ENCODE measurements at places on chromosomes 7 and 10.

DNA sequence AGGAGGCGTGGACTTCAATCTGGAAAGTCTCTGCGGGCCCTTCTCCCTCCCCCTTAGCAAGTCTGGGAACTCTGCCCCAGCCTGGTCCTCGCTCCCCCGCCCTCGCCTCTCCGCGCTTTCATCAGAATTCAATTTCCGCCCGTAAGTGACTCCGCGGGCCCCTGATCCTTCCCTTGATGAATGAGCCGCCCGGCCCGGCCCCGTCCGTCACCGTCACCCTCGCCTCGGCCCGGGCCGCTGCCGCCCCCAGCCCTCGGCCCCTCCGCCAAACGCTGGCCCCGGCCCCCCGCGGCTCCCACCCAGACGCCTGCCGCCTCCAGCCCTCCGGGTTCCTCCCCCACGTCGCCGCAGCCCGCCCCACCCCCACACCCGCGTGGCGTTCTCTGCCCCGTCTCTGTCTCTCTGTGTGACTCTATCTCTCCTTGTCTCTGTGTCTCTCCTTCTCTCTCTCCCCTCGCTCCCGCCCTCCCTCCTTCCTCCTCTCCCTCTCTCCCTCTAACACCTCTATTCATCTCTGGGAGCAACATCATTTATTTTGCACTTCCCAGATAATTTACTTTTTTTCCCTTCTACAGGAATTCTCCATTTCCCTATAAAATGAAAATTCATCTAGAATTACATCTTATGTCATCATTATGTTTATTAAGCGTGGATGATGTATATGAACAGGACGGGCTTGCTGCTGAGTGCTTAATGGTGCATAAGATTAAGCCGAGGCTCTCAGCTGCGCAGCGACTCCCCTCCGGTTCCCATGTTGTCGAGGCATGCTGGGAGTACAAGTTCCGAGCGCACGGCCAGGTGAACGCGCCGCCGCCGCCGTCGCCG is 91.2 kb upstream of the PAX2 start:
- no peaks in the 10 kb centered on the region for H3K4me1 ChIP-seq
- H3K4me3 ChIP-seq: no peak overlapping the region
- H3K27me3 ChIP-seq: no peaks in the 10 kb centered on the region

- no peaks in the 10 kb centered on the region for H3K4me1 ChIP-seq
- DNase-seq: no peak
- no peaks in the 10 kb centered on the region for H3K27me3 ChIP-seq
- no peak overlapping the region for H3K27ac ChIP-seq
- no peak overlapping the region for H3K4me3 ChIP-seq
These were observed 54.6 kb downstream of the AFAP1L2 start for GRCh38 chr10:114349522-114350215.

DNA sequence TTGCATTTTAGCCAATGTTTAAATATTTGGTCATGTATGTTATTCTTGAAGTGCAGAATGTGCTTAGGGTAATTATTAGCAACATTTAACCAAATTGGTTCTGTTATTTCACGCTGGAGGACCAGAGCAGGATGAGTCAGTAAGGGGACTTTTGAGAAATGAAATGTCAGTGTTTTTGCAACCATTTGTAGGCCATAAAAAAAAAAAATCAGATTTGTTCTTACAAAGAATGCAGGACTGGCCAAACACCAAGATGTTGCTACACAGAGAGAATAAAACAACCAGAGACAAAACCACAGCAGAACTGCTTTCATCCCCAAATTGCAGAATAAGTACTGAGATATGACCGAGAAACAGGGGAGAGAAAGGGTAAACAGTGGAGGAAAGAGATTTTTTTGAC is 62.1 kb downstream of the TPST1 start:
- no peak for DNase-seq
- no peak overlapping the region for H3K4me3 ChIP-seq
- no peaks in the 10 kb centered on the region for H3K36me3 ChIP-seq
- H3K4me1 ChIP-seq: no peaks in the 10 kb centered on the region

DNA sequence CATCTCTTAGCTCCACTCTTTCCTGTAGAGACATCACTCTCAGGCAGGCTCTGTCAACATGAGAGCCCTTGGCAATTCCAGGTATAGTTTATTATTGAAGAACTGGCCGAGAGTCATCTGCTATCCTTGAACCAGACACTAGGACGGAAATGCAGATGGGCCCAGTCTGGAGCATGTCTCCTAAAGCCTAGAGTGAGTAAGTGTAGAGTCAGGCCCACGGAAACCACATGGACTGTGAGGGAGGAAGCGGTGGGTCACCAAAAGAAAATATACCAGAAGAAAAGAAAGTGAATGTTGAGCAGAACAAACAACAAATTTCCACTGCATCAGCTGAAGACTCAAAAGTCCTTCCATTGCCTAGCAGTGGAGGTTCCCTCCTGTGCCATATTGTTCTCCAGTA is 15.7 kb upstream of the RELN start:
- DNase-seq: no peak
- no peaks in the 10 kb centered on the region for H3K27me3 ChIP-seq
- H3K36me3 ChIP-seq: no peaks in the 10 kb centered on the region
- H3K4me3 ChIP-seq: no peak overlapping the region

- no peaks in the 10 kb centered on the region for H3K36me3 ChIP-seq
- H3K4me1 ChIP-seq: no peaks in the 10 kb centered on the region
- no peak overlapping the region for H3K4me3 ChIP-seq
- no peaks in the 10 kb centered on the region for H3K27me3 ChIP-seq
- H3K27ac ChIP-seq: no peak overlapping the region
- DNase-seq: no peak
These were observed 59.2 kb downstream of the ZNF503 start for GRCh38 chr10:75342397-75342796.

- DNase-seq: no peak
- no peaks in the 10 kb centered on the region for H3K4me1 ChIP-seq
- no peak overlapping the region for H3K27ac ChIP-seq
- H3K4me3 ChIP-seq: no peak overlapping the region
These were observed 74.1 kb upstream of the PTPRZ1 start for GRCh38 chr7:121798896-121799295.

DNA sequence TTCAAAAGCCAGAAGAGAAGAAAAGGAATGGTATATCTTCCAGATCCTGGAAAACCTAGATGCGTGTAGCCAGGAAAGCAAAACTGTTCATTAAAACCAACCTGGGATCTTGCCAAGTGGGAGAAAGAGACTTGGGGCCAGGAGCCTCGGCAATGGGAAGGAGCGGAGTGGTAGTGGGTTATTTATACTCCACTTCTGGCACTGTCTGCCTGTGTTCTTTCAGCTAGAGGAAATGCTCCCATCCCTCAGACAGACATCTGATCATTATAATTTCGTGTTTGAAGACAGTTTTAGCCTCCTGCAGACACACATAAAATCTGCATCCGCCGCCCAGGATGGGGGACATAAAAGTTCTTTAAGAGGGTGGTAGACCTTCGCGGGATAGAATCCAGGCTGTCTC is 421.6 kb downstream of the RPS24 start:
- H3K4me3 ChIP-seq: no peak overlapping the region
- H3K27ac ChIP-seq: no peak overlapping the region
- no peaks in the 10 kb centered on the region for H3K4me1 ChIP-seq
- H3K36me3 ChIP-seq: no peaks in the 10 kb centered on the region
- no peaks in the 10 kb centered on the region for H3K27me3 ChIP-seq
- no peak for DNase-seq

GRCh38 chr7:134474828-134475227 is 15.9 kb upstream of the AKR1B1 start:
- no peak for DNase-seq
- no peaks in the 10 kb centered on the region for H3K27me3 ChIP-seq
- H3K4me3 ChIP-seq: no peak overlapping the region
- no peak overlapping the region for H3K27ac ChIP-seq

DNA sequence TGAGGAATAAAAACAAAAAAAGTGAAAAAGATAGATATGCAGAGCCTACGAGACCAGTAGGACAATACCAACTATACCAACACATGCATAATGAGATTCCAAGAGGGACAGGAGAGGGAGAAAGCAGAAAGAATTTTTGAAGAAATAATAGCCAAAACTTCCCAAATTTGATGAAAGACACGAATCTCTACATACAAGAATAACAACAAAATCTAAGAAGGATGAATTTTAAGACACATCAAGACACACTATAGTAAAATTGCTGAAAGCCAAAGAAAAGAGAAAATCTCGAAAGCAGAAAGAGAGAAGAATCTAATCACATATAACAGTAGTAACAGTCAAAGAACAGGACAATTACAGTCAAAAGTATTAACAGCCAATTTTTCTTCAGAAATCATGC is 7.5 kb upstream of the MAT1A start:
- no peaks in the 10 kb centered on the region for H3K27me3 ChIP-seq
- H3K27ac ChIP-seq: no peak overlapping the region
- no peaks in the 10 kb centered on the region for H3K36me3 ChIP-seq
- DNase-seq: no peak

Measured in aorta (tissue), 5 donors.